ENCODE measurements at places on chromosomes 6 and 20. TPM values are rescaled to one million over a fixed set of nuclear protein-coding genes. Genes with fewer than 3 reads are reported as not detected.

Gene PGC
- total RNA-seq: 947 TPM

Gene OCSTAMP
- not detected for total RNA-seq

Gene MACROD2
- 73.0 TPM for total RNA-seq

Gene ASXL1
- total RNA-seq: 71.9 TPM

Gene COL9A3
- total RNA-seq: 0.89 TPM

DNA sequence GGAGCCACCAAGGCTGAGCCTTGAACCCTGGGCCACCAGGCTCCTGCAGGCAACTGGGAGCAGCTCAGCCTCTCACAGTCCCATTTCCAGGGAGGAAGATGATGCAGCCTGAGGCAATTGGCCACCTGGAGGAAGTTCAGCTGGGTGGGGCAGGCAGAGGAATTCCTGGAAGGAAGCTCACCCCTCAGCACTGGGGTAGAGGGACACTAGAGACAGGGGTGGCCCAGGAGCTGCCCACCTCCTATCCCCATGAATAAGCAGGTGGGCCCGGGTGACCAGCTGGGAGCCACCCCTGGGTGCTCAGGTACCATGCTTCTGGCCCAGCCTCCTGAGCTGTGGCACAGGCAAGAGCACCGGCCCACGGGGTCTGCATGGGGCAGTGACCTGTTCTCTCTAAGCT lies 3.6 kb upstream of the HSPA12B start:
- H3K4me1 ChIP-seq: peaks cover 33% of the 10 kb centered on the region
- no peaks in the 10 kb centered on the region for H3K36me3 ChIP-seq
- peaks cover 27% of the 10 kb centered on the region for H3K27me3 ChIP-seq

GRCh38 chr6:134816300-134816699 lies 133.6 kb downstream of the ALDH8A1 start:
- no peaks in the 10 kb centered on the region for H3K27me3 ChIP-seq
- no peak overlapping the region for H3K4me3 ChIP-seq
- no peaks in the 10 kb centered on the region for H3K36me3 ChIP-seq
- H3K4me1 ChIP-seq: no peaks in the 10 kb centered on the region
- DNase-seq: no peak

DNA sequence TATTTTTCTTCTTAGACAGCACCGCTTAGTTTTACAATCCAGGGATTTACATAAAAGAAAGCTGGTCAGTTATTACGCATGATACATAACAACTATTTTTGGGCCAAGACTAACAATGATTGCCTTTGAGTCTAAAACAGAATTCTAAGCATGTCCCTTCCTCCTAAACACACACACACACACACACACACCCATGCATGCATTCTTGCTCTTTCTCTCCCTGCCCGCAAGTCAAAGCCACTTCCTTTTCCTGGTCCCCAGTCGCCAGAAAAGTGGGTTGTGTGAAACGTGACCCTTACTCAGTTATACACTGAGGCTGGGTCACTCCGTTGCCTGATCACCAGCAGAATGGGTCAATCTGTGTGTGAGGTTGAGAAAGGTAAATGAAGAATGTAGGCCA lies 31.4 kb downstream of the FYN start:
- DNase-seq: no peak
- H3K4me1 ChIP-seq: peaks cover 85% of the 10 kb centered on the region
- H3K36me3 ChIP-seq: peaks cover 4% of the 10 kb centered on the region
- H3K27me3 ChIP-seq: no peaks in the 10 kb centered on the region
- H3K4me3 ChIP-seq: no peak overlapping the region

DNA sequence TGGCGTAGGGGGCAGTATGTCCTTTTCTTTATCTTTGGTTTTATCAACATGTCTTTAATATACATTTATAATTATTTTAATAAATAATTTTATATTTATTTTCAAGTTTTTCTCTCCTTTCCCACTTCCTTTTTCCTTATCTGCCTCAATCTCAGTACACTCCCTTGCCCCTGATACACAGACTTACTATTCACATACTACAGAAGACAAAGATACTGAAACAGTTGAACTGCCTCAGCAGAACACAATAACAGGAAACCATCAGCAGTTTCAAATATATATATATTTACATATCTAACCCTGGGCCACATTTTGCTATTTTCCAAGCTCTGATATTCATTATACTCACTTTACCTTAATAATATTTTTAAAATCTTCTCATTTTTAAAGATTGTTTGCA lies 19.8 kb downstream of the IBTK start:
- peaks cover 76% of the 10 kb centered on the region for H3K36me3 ChIP-seq
- H3K4me3 ChIP-seq: no peak overlapping the region
- H3K27ac ChIP-seq: no peak overlapping the region
- H3K27me3 ChIP-seq: no peaks in the 10 kb centered on the region
- H3K4me1 ChIP-seq: peaks cover 3% of the 10 kb centered on the region

- H3K36me3 ChIP-seq: no peaks in the 10 kb centered on the region
- H3K27me3 ChIP-seq: peaks cover 1% of the 10 kb centered on the region
- DNase-seq: no peak
- H3K4me3 ChIP-seq: no peak within 1 kb of the TSS
These were observed at the start of gene TRAPPC3L for GRCh38 chr6:116545651-116546050. TSS of gene TRAPPC3L (minus strand) at chr6:116545684. CDS start at chr6:116545514, 170 bp downstream.

GRCh38 chr6:36997811-36998722 lies 7.4 kb upstream of the FGD2 start:
- peaks cover 21% of the 10 kb centered on the region for H3K4me1 ChIP-seq
- H3K4me3 ChIP-seq: no peak overlapping the region
- H3K36me3 ChIP-seq: no peaks in the 10 kb centered on the region
- H3K27ac ChIP-seq: peak overlapping the region; percentile 86
- DNase-seq: peak; percentile 75

DNA sequence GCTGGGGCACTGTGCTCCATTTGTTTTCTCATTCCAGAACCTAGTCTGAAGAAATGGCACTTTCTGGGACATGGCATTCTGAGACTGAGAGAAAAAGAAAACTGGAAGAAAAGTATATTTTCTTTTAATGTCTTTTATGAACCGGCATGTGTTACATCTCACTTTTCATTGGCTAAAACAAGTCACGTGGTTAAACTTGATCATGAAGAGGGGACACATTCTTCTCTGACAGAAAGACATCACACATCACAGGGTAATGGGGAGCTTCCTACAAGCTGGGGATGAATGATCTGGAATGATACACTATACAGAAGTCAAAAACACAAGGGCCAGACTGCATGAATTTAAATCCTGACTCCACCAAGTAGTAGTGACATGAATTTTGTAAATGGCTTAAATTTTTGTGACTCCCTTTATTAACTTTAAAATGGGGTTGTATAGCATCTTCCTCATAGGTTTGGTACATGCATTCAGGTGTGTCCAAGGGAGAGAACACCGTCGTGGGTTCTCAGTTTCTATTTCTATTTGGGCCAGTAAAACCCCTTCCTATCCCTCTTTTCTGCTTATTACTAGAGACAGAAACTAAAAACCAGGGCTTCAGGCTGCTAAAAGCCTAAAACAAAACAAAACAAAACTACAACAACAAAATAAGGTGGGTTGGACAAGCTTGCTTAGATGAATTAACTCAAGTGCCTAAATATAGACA lies 61.7 kb upstream of the GFRAL start:
- no peaks in the 10 kb centered on the region for H3K27me3 ChIP-seq
- no peaks in the 10 kb centered on the region for H3K36me3 ChIP-seq
- no peak overlapping the region for H3K4me3 ChIP-seq
- no peak overlapping the region for H3K27ac ChIP-seq
- no peak for DNase-seq
- no peaks in the 10 kb centered on the region for H3K4me1 ChIP-seq

- no peak overlapping the region for H3K27ac ChIP-seq
- DNase-seq: no peak
- H3K4me3 ChIP-seq: no peak overlapping the region
- H3K27me3 ChIP-seq: no peaks in the 10 kb centered on the region
These were observed 123.9 kb downstream of the DTNBP1 start for GRCh38 chr6:15538766-15539495.

GRCh38 chr6:70709826-70710225 lies 42.1 kb downstream of the SMAP1 start:
- H3K27me3 ChIP-seq: no peaks in the 10 kb centered on the region
- no peak overlapping the region for H3K27ac ChIP-seq
- no peaks in the 10 kb centered on the region for H3K36me3 ChIP-seq
- H3K4me1 ChIP-seq: peaks cover 5% of the 10 kb centered on the region
- H3K4me3 ChIP-seq: no peak overlapping the region
- DNase-seq: no peak

All from lower lobe of right lung (tissue), 2 donors.